ENCODE measurements at places on chromosomes 12 and 14.

DNA sequence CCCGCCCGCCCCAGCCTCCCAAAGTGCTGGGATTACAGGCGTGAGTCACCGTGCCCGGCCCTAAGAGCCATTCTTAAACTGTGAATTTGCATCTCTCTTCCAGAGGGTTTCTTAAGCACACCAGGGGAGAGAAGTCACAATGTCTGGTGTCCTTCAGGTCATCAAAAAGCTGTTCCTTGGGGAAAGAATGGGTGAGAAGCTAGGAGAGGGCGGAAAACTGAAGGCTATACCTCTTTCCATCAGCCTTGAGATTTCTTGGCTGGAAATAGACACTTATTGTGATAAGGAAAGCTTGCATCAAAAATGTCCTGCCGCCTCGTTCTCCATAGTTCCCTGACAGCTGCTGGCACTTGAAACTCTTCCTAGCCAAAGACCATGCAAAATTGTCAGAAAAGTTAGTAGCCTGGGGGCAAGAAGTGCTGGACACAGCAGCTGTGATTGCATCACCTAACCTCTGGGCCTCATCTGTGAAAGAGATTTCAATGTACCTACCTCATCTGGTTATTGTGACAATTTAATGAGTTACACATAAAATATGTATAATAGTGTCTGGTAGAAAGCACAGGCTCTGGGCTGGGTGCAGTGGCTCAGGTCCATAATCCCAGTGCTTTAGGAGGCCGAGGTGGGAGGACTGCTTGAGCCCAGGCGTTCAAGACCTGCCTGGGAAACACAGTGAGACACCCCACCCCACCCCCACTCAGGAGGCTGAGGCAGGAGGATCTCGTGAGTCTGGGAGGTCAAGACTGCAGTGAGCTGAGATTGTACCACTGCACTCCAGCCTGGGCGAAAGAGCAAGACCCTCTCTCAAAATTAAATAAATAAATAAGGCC is 9.7 kb upstream of the UBC start:
- no peak for DNase-seq

DNA sequence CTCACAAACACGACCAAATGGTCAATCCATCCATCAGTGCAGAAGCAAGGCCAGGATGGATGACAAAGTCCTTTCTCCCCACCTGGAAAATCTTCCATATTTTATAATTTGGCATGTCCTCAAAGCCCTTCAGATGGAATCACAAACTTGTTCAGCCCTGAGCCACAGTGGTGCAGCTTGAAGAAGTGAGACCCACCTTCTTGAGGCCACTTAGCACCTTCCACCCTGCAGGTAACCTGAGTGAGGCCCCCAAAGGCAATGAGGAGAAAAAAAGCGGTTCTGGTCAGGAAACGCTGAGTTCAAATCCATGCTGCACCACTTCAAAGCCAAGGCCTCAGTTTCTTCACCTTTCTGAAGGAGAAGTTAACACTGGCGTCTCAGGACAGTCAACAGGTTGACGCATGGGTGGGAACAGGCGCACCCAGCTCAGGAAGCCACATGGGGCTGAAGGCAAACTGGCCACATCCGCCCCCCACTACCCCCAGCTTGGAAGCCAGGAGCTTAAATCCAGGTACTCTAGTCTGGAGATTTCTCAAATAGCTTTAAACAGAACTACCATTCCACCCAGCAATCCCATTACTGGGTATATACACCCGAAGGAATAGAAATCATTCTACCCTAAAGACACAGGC is 320.4 kb downstream of the BCL11B start:
- no peak for DNase-seq

GRCh38 chr14:24459331-24459730 is 16.8 kb upstream of the SDR39U1 start:
- DNase-seq: no peak

- DNase-seq: no peak
These were observed 9.9 kb downstream of the DHRS2 start for GRCh38 chr14:23645812-23646647.

- no peak for DNase-seq
These were observed 17.9 kb upstream of the CAMKK2 start for GRCh38 chr12:121314431-121314830.

- DNase-seq: no peak
These were observed 6.8 kb downstream of the PFKM start for GRCh38 chr12:48125985-48126384.

- no peak for DNase-seq
These were observed 1.1 kb downstream of the INHBE start for GRCh38 chr12:57456145-57456700.

- DNase-seq: no peak
These were observed 45.6 kb upstream of the EGLN3 start for GRCh38 chr14:33996462-33996861.

GRCh38 chr12:84561351-84561750 is 351.2 kb downstream of the SLC6A15 start:
- DNase-seq: no peak

- DNase-seq: no peak
These were observed 94.7 kb upstream of the SFSWAP start for GRCh38 chr12:131616043-131616700.

DNA sequence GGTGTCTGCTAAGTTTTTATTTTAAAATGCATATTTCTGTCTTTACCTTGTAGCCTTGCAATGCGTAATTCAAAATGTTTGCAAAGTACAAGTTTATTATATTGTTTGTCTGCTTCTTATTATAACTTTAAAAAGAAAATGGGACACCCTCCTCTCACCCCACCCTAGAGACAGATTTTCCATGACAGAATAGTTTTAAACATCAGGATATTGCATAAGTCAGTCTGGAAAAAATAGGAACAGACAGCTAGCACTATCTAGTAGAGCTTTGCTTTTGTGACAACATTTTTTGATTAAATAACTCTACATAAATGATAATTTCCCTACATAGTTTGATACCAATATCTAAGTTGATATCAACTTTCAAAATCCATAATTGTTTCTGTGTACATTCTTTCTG is 71.3 kb downstream of the PDE3A start:
- DNase-seq: no peak

- no peak for DNase-seq
These were observed 18.0 kb upstream of the ERBB3 start for GRCh38 chr12:56061982-56062381.

DNA sequence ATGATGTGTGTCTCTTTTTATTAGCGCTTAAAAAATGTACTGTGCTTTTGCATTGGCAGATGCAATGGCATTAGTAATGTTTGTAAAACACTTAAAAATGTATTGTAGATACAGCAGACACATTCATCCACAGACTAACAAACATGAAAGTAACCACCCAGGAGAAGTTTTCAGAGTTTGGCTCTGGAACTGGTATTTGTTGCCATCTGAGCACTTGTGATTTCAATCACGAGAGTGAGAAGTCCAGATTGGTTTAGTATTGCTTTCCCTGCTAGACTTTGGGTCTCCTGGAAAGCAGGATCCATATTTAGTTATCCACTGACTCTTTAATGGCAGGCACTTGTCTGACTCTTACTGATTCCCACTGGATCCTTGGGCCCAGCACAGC is 13.2 kb downstream of the RASSF8 start:
- no peak for DNase-seq
